T-helper 17 cell (primary cell): ENCODE measurements at places on chromosomes 3 and 15.

GRCh38 chr3:136584728-136585127, 167.4 kb downstream of the STAG1 start:
- DNase-seq: no peak

DNA sequence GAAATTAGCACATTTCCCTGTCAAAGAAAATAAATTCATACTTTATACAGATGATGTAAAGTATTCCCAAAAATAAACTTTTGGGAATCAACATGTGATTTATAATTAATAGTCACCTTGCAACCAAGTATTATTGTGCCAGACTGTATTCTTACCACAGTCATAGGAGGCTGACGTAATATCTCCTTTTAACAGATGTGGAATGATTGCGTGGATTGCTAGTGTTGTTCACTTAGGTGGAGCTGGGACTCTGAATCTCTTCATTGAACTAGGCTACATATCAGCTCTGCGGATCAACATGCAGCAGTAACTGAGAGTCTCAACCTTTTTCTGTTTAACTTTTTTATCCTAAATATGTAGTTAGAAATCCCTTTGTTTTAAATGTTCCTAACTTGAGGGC, 37.2 kb downstream of the PXK start:
- DNase-seq: no peak

DNA sequence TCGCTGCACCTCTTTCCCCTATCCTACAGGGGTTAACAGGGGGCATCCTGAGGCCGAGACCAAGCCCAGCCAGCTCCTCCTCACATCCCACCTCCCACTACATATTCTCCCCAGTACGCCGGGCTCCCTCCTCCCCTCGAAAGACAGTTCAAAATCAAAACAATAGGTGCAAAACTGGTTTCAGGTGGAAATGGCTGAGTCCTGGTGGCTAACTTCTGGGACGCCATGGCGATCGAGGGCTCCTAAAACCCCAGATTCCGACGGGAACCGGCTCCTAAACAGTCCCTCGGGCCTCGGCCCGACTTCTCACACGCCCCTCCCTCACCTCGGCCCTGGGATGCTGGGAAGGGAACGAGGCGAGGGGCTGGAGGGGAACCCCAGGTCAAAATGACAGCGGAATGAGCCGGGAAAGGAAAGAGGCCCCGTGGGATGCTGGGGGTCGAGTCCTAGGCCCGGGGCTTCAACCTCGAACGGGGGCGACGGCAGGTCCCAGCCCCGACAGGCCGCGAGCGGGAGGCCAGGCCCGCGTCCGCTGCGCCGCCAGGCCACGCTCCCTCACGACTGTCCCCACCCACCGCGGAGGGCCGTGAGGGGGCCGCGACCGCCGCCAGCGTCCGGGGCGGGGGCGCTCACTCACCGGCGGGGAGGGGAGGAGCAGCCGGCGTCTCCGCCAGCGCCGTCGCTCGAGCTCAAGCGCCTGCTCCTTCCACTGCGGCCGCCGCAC, 492 bp downstream of the TMCC1 start:
- DNase-seq: peak; percentile 59

DNA sequence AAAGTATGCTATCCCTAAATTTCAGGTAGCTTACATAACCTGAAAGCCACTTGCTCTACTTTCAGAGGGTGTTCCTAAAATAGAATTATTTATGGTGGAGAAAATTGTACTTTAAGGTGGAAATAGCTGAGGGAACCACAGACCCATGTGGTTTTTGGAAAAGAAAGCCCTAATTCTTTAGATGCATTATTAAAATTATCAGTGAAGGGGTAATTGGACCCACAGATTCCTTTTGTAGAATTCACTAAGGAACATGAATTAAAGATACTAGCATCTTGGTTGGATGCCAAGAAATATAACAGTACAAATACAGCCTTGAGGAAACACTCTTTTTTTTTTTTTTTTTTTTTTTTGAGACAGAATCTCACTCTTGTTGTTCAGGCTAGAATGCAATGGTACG, 37.8 kb downstream of the DPPA2 start:
- DNase-seq: no peak

DNA sequence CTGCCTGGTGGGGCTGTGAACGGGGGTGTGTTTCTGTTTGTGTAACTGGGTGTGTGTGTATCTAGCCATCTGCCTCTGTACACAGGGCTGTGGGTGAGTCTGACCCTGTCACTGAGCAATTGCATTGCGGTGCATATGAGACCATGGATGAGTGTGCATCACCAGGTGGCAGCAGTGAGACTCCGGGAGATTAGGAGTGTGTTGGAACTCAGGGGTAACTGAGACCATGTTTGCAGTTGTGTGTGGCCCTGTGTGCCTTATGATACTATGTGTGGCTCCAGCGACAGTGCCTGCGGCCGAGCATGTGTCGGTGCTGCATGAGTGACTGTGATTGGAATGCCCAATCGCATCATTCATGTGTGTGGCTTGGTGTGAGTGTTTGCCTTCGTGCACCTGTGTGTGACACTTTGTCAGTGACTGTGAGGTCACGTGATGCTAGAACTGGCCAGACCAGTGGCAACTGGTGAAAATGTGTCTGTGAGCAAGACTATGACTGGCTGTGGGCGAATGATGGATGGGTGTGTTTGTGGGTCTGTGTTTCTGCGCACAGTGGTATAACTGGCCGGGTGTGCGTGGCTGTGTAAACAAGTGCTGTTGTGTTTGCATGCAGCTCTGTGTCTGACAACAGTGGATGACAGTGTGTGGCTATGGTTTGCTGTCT, 14.0 kb downstream of the VILL start:
- peak; percentile 25 for DNase-seq

DNA sequence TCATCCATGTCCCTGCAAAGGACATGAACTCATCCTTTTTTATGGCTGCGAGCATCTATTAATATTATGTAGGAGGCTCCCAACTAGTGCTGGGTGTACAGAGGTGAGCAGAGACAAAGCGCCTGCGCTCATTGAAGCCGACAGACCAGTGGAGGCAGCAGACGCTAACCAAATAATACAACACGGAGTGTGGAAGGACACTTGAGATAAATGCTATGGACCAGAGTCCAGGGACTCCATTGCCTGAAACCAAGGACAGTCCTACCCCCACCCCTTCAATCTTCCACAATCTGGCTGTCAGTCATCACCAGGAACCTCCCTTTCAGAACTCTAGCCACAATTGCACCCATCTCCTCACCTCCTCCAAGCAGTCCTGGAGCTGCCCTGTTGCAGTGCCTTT, 41.5 kb downstream of the KLHL6 start:
- no peak for DNase-seq

GRCh38 chr3:168782193-168782592, 686.5 kb upstream of the GOLIM4 start:
- DNase-seq: no peak

DNA sequence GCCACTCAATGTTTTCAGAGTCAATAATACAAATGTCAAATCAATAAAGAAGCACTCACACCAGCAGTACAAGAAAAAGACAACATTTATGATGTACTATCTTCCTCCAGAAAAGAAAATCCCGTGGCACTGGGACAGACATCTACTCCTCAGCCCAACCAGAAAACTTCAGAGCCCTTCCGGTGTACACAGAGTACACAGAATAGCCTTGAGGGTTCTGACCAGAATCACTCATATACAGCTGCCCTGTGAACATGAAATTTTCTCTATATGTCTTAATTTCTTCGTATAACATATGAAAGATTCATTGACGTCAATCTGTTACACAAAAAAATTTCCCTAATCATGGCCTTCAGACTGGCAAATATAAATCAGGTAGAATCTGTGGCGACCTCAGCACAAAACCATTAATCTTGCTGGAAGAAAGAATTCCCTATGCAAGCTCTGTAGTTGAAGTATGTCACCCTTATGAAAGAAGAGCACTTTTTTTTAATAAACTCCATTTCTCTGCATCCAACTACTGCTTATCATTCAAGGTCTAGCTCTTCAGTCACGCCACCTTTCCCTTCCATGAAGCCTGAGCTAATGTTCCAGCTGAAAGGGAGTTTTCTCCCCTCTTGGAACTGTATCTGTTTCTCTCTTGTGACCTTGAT, 53.8 kb upstream of the PLAAT1 start:
- no peak for DNase-seq

DNA sequence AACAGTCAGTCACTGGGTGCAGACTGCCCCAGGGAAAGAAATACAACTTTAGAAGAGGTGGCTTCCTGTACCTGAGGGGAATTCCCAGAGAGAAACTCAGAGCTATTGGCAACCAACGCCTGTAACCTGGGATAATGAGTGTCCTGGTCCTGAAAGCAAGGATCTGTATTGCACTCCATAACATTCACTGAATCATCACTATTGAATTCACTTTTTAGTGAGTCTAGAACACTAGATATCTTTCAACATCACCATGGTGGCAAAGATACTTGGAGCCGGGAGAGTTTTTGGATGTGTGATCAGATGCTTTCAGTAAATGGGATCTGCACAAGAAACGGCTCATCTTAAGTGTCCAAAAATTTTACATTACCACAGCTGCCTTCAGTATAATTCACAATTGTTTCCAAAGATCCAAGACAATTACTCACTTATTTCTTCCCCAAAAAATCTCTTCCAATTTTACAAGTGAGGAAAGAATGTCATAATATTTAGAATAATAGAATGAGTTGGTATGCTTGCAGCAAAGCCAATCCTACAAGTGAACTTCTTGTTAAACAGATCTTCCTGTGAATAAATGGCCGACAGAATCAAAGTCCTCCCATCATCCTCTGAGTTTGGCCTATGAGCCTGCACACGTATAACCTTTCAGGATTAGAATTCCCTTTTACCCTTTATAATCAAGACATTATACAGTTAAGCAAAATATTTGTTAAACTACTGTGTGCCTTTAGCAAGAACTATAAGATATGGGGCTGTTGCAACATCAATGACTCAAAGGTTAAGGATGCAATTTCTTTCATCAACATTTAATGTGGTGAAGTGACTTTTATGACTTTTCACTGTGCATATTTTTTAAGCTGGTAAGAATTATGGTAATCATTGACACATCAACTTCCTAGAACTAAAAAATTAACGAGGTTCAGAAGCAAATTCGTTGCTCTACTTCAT, 243.3 kb upstream of the COL8A1 start:
- DNase-seq: no peak

DNA sequence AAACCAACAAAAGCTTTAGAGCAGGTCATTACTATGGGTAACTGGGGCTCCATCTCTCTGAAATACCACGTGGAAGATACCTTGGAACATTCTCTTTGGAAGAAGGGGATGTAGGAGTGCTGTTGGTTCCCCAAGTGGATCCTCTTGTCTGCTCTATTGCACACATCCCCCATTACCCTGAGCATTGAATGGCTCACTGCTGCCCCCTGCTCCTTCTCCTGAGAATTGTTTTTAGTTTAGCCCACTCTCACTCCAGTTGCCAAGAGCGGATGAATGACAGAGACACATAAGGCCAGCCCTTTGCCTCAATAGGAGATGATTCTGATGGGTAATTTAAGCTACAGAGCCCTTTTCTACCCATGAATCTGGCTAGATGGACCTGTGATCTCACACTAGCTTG, 135.6 kb upstream of the SUCLG2 start:
- no peak for DNase-seq

- no peak for DNase-seq
Measured at GRCh38 chr3:88758676-88759075, 348.7 kb upstream of the EPHA3 start.

DNA sequence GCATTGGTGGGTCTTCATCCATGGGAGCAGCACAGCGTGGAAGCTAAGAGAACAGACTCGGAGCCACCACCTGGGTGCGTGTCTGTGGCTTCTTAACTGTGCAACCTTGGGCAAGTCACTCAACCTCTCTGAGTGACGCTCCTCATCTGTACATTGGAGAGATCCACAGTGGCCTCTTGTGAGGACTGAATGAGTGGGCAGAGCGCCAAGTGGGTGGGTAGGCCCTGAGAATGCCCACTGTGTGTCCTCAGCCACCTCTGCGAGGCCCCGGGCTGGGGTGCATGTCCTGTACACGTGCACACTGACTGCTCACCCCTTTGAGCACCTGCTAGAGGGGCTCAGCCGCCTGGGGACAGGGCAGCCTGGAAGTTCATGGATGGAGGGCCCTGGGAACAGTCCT, 99.6 kb upstream of the PRR23E start:
- no peak for DNase-seq

DNA sequence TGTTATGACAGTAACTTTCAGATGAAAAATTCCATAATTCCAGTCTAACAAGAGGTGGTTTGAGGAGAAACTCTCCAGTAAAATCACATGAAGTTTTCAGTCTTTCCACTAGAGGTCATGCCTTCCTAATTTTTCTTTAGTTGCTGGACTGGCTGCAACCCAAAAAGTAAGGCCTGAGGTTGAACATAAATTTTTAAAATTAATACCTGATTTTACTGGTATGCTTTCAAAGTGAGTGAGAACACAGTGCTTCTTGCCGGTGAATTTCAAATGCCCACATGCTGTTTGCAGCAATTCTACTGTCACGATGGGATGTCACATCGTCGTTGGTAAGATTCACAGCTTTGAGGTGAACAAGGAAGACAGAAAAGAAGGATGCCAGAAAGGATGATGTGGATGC, 89.0 kb upstream of the FGF12 start:
- DNase-seq: no peak

- no peak for DNase-seq
Measured at GRCh38 chr15:25525741-25526140, 86.9 kb upstream of the UBE3A start.

GRCh38 chr3:78165876-78166275, 1126.0 kb downstream of the ROBO2 start:
- no peak for DNase-seq

GRCh38 chr15:87401973-87402372, 854.6 kb downstream of the NTRK3 start:
- no peak for DNase-seq

DNA sequence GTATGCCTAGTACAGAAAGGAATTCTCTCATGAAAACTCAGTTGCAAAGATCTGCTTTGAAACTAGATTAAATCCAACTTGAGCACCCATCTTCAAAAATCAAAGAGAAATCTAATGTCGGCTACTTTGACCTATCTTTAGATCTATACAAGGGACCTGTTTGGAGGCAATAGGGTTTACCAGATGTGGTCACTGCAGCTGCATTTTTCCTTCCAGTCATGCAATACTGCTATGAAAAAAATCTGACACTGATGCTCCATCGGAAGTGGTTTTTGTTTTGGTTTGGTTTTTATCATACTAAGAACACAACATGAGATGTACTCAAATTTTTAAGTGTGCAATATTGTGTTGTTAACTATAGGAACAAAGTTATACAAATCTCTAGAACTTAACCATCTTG, 169.5 kb downstream of the BCHE start:
- no peak for DNase-seq

DNA sequence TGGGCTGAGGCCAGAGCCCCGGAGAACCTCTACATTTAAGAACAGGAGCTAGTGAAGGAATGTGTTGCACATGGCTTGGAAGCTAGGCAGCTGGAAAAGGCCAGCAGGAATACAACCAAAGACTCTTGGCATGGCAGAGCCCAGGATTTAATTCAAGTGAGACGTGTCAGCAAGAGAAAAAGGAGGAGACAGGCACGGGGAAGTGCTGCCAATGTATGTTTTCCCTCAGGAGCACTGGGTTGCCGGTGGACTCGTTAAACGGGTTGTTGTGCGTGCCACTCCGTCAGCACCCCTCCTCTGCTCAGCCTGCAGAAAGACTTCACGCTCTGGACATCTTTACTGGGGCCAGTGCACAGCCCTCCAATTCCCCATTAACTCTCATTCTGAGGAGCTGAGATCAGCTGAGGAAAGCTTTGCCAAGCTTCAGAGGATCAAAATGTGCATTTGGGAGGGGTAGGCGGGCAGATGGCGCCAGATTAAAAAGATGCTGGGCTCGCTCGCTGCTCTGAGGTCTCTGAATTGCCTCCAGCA, 103.7 kb downstream of the PDZRN3 start:
- DNase-seq: no peak

- no peak for DNase-seq
Measured at GRCh38 chr3:8560366-8561007, 58.9 kb downstream of the LMCD1 start.

- DNase-seq: no peak
Measured at GRCh38 chr15:74184582-74185091, 11.1 kb downstream of the ISLR start.
